ENCODE measurements at places on chromosomes 7 and 10.

DNA sequence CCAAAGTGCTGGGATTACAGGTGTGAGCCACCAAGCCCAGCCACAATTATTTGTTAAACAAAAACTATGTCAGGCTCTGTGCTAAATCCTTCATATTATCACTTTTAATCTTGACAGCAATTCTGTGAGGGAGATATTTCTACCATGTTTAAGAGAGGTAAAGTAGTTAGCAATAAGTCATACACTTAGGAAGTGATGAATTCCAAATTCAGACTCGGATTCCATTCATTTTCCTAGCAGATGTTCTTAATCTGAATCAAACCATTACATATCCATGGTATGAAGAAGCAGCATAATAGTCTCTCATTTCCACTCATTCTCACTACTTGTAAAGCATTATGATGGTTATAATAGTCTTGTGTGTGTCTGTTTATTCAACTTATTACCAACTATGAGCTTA is 2.9 kb upstream of the CD36 start:
- DNase-seq: no peak

DNA sequence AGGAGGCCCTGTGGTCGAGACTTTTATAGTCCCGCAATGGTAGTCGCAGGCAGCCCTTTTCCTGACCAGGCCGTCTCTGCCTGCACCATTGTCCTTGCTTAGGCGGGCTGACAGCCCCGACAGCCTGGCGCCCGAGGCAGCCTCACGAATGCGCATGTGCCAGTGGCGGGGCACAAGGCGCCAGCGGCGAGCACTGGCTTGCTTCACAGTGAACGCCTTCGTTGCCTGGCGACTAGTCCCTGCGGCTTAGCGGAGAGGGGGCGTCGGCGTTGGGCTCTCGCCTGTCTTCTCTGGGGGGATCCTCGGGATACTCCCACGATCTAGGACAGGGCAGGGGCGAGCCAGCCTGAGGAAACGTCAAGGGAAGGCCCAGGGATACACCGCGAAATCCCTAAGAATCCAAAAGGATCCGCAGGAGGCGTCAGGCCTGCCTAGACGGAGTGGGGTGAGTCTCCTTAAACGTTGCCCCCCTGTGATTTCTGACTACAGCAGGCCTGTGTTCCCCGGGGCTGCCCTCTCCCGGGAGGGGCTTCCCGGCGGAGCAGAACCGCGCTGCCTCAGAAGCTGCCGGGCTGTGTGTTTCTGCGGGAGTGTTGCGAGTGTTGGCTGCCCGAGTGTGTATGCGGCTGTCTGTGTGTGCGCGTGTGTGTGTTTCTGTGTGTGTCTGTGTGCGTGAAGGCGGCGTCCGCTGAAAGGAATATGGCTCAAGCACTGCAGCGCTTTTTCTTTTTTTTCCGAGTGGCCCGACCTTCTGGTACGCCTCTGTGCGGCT is 20.5 kb upstream of the ZNF273 start:
- no peak for DNase-seq

- DNase-seq: no peak
These were observed 4.0 kb upstream of the ADIRF start for GRCh38 chr10:86964061-86964846.

- DNase-seq: no peak
These were observed 35.9 kb upstream of the PDCD4 start for GRCh38 chr10:110835841-110836240.

- no peak for DNase-seq
These were observed 94.9 kb upstream of the ZNF800 start for GRCh38 chr7:127487381-127487780.
